ENCODE measurements at places on chromosomes 13 and 19. TPM values are rescaled to one million over a fixed set of nuclear protein-coding genes. Genes with fewer than 3 reads are reported as not detected.

Gene ZNF560
- total RNA-seq: 0.39 TPM

Gene ZNF154
- total RNA-seq: 6.6 TPM

Gene SMIM44
- not detected for total RNA-seq

Gene CRLF1
- 49.8 TPM for total RNA-seq

Gene RHPN2
- 0.78 TPM for total RNA-seq

Gene GPR4
- under 0.01 TPM for total RNA-seq

Gene SKA3
- 20.2 TPM for total RNA-seq

Gene ZIC2
- not detected for total RNA-seq

Gene ELSPBP1
- total RNA-seq: not detected

Gene CDX2
- not detected for total RNA-seq
